ENCODE measurements at places on chromosomes 1 and 21. TPM values are rescaled to one million over a fixed set of nuclear protein-coding genes. Genes with fewer than 3 reads are reported as not detected.

The FNDC5 gene
- not detected for total RNA-seq

The CYP4X1 gene
- not detected for total RNA-seq

The TCEA3 gene
- total RNA-seq, result 22.6 TPM

The OR2T33 gene
- total RNA-seq, result not detected

The SLC45A3 gene
- 0.17 TPM for total RNA-seq

The VHLL gene
- not detected for total RNA-seq

The PRRC2C gene
- total RNA-seq, result 258 TPM

The FAM163A gene
- total RNA-seq, result not detected

The CCDC27 gene
- total RNA-seq, result not detected

The FOXO6 gene
- not detected for total RNA-seq

The ZFYVE9 gene
- total RNA-seq, result 4.5 TPM

The IVL gene
- total RNA-seq, result not detected

The CDKN2C gene
- total RNA-seq, result 62.9 TPM

The PADI2 gene
- total RNA-seq, result 0.23 TPM

The HAPLN2 gene
- 0.17 TPM for total RNA-seq

The GABPB2 gene
- 32.9 TPM for total RNA-seq

The B3GALT6 gene
- total RNA-seq, result 19.1 TPM

The ELAPOR1 gene
- total RNA-seq, result 5.3 TPM

The GALE gene
- 18.6 TPM for total RNA-seq

The MORN1 gene
- 10.5 TPM for total RNA-seq

The LPAR3 gene
- total RNA-seq, result 3.2 TPM

The NTRK1 gene
- 13.9 TPM for total RNA-seq

The NPR1 gene
- not detected for total RNA-seq

The CHI3L1 gene
- 0.53 TPM for total RNA-seq

The LRRC38 gene
- total RNA-seq, result not detected

The PTPRU gene
- total RNA-seq, result 0.54 TPM

The PAQR6 gene
- total RNA-seq, result 7.0 TPM

The TNFSF4 gene
- total RNA-seq, result 4.0 TPM

The RIPPLY3 gene
- not detected for total RNA-seq

The SPOCD1 gene
- 0.34 TPM for total RNA-seq

The ATP1A2 gene
- total RNA-seq, result not detected

Measured in activated naive CD8-positive, alpha-beta T cell treated with anti-CD3 and anti-CD28 coated beads, Interleukin-2, amount 10 ng/mL, durations not matched to agents 7 days and 5 days (primary cell).